Caki2 (cell line): ENCODE measurements at places on chromosomes 6 and 20. TPM values are rescaled to one million over a fixed set of nuclear protein-coding genes. Genes with fewer than 3 reads are reported as not detected.
A peak's percentile ranks its signal among the peaks of the same experiment; 100 is the strongest.

- DNase-seq = peak; percentile 61
Observed at GRCh38 chr6:150072201-150072600, 3.3 kb upstream of the ULBP3 start.

- DNase-seq = no peak
Observed at GRCh38 chr6:111789598-111789997, 83.7 kb downstream of the FYN start.

RHAG gene
- not detected in 2 replicates for total RNA-seq

C2 gene
- 3.2 and 7.7 TPM in 2 replicates for total RNA-seq

ISM1 gene
- total RNA-seq = 7.0 and 7.7 TPM in 2 replicates

C6orf118 gene
- not detected in 2 replicates for total RNA-seq
